Testis (tissue), 5 donors: ENCODE measurements at places on chromosomes 7 and 10. TPM values are rescaled to one million over a fixed set of nuclear protein-coding genes. Genes with fewer than 3 reads are reported as not detected.

The CPA4 gene
- total RNA-seq, result 0.68 TPM

The FAM237B gene
- total RNA-seq, result not detected

The DLX5 gene
- total RNA-seq, result 2.3 TPM

The CALHM3 gene
- total RNA-seq, result 0.93 TPM

The CNNM1 gene
- total RNA-seq, result 51.9 TPM
